Stimulated activated CD4-positive, alpha-beta T cell treated with anti-CD3 and anti-CD28 coated beads, TNF-alpha, amount 100 ng/mL, for 4 hours (primary cell): ENCODE measurements at places on chromosomes 6 and 20.

- no peak for DNase-seq
These were observed 93.4 kb upstream of the PTPRT start for GRCh38 chr20:43283126-43283525.

GRCh38 chr6:124470803-124471202, 491.4 kb upstream of the RNF217 start:
- no peak for DNase-seq

DNA sequence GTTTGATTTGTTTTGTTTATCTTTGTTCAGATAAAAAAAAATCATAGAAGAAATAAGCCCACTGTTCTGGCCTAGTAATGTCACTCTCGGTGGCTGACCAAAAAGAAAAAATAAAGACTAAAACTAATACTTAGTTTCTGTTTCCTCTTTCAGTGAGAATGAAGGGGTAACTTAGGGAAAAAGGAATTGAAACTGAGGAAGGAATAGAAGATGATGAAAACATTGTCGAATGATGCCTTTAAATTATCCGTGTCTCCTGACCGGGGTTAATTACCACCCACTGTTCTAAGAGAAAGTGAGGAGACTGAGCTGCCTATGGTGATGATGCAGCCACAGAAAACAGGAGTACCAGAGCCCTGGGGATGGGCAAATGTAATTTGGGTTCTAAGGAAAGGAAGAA, 73.1 kb downstream of the PTCHD4 start:
- no peak for DNase-seq

GRCh38 chr6:8506126-8506525, 70.8 kb upstream of the SLC35B3 start:
- DNase-seq = no peak

DNA sequence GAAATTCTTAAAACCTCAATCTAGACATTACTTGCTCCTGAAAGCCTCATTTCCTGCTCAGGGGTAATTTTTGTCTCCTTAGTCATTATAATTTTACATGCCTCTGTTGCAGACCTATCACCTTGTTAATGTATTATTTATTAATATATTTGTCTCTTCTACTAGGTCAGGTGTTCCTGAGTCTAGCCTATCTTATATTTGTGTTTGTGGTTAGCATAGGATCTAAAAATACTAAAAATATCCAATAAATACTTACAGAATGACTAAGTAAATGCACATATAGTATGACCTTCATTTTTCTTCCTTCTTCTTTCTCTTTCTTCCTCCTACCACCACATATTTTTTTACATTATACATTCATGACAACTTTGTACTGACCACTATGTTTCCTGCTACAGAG, 268.9 kb upstream of the HS3ST5 start:
- DNase-seq = no peak

DNA sequence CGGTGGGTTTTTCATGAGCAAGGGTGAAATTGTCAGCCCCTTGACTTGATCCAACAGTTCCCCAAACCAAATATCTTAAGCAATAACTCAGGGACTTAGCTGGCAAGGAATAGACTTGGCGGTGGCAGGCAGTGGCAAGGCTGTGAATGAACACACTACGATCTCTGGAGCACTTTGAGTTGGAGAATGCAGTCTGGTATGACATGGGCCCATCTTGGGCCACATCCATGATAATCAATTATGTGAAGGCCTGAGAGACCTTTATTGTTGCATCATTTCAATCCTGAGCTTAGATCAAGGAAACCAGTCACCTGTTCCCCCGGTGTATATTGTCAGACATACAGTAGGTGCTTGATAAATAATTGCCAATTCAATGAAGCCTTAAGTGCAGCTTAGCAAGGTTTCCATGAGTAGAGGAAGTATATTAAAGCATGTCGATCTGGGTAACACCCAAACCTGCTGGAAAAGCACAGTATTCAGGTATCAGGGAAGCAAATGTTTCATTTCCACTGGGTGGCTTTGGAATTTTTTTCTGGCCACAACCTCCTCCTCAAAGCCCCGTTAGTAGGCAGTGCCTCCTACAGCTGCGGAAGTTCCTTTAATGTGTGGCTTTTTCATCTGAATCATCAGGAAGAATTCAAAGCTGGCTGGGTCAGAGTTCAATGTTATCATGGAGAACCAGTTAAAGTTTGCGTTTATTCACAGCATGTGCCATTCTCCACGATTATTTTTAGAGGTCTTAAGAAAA, 10.2 kb downstream of the CASS4 start:
- no peak for DNase-seq

GRCh38 chr6:101544286-101544685, 150.8 kb downstream of the GRIK2 start:
- no peak for DNase-seq

DNA sequence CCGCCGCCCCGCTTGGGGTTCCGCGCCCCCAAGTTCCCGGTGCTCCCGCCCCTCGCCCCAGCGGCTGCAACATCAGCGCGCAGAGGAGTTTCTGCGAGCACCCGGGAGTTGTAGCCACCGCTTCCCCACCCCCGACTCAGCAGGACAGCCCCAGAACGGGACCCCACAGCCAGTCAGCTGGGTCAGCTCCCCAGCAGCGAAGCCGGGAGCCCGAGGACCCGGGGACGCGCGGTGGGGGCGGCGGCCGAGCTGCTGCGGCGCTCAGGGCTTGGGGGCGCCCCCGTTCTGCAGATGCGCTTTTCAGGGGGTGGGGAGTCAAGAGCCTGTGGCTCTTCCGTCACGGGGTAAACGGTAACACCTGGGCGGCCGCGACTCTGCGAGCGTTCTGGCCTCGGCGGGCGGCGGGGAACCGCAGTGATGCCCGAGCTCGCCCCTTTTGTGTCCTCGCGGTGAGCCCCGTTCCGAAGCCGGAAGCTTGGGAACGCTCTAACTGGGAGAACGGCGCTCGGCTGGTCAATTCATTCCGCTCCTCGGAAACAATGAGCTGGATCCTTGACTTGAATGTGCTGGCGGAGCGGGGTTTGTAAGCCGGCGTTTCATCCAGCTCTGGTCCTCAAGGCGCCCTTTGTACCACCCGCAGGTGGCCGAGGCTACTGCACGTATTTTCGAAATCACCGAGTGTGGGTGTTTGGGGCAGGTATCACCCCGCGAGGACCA, 774 bp downstream of the PLEKHG1 start:
- DNase-seq = peak; percentile 14

GRCh38 chr6:71043902-71044301, 87.0 kb upstream of the B3GAT2 start:
- DNase-seq = no peak

DNA sequence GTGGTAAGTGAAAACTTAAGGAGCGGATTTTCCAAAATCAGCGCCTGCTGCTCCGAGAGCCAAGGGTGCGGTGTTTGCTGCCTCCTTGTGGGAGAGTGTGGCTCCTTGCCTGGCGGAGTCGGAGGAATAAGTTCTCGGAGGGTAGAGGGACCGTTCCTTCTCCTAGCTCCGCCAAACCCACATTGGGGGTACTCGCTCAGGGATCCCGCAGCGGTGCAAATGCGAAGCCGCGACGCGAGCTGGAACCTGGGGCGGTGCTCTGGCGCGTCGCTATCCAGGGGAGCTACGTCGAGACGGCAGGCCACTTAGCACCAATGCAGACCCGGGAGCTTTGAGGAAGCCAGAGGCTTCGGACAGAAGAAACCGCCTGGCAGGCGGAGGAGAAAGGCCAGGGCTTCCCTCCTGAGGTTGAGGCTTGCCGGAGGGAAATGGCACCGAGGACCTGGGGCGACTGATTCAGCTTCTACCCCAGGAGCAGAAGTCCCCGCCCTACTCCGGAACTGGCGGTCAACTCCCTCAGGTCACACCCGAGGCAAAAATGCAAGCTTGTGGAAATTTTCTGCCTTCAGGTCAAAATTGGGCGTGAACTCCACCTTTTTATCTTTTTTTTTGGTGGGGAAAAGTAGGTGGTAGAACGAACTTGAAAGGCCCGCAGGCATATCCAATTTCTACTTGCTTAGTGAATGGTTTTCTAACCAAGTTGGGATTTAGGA, 5.7 kb upstream of the DDX43 start:
- peak; percentile 35 for DNase-seq

- no peak for DNase-seq
These were observed 292.8 kb downstream of the CDC5L start for GRCh38 chr6:44680202-44680720.

DNA sequence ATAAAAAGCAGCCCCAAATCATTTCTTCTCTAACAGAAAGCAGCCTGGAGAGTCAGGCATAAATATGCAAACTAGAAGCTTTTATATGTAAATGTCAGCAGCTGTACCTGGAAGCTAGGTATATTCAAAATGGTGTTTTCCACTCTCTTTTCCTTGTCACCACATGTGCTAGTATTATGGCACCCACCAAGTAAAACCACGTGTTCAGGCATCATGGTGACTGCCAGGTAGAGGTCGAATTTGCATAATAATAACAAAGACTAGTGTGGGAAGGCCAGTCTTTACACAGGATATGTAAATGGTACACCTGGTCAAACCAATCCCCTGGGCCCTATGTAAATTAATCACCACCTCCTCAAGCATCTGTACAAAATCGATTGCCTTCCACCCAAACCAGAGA, 124.0 kb downstream of the MMUT start:
- no peak for DNase-seq

DNA sequence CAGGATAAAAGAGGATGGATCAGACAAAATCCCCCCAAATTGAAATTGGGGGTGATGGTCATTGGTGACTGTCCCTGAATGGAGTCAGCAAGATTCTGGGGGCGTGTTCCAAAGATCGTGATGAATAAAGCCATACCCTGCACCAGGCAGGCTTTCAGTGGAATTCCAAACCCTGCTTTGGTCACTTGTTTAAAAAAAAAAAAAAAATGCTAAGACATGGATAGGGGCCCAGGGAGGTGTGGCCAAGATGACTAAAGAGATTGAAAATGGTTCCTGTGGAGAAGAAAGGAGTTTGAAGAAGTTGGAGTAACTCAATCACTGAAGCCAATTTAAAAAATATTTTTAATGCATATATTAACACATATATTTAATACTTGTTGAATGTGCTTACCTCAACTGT, 161.4 kb upstream of the KCNG1 start:
- DNase-seq = no peak

DNA sequence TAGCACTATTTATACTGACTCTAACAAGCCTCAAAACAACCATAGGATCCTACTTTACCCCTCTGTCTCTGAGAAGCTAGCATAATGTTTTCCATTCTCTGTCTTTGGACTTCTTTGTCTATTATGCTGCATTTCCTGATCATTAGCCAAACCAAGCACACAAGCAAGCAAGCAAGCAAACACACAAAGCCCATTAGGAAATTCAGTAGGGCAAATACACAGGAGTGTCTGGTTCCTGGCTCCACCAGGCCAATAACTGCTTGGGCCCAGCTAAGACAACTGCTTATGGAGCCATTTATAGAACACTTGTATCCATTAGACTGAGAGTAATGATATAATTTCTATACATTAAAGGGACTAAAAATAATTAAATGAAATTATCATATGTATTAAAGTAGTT, 952.9 kb upstream of the EPHA7 start:
- DNase-seq = no peak

DNA sequence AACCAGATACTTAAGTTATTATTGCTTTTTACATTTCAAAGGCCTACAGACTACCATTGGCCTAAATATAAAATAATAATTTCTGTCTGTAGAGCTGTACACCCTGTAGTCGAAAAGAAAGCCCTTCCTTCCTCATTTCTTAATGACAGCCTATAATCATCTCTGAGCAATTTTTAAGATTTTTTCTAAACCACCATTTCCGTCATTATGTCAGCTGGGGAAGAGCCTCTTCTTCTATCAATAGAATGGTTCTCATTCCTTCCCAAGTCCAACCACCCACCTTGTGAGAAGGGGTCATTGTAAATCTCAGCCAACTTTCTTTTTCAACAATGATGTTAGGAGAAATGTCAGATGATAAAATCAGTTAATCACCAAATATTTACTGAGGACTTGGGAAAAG, 91.8 kb downstream of the PLEKHG1 start:
- DNase-seq = no peak

DNA sequence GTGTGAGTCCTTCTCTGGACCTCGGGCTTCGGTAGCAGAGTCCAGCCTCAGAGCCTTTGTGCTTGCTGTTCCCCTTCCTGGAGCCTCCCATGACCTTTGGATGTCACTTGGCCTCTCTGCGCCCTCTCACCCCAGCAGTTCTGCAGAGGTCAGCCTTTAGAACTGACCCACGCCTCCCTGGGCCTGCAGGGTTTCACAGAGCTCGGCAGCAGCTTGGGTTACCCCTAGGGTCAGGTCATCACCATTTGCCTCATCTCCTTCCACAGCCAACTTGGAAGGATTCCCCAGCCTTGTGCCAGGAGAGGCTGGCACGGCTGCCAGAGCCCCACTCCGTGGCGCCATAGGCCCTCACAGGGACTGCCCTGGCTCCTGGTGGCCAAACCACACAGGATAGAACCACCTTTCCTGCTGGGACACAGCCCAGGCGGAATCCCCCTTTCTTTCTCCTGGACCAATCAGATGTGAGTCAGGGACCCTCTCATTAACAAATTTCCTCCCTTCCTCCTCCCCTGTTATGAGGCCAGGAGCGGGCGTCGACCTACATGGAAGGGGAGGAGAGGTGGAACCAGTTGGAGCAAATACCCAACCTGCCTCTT, 13.9 kb upstream of the SIRPA start:
- DNase-seq = no peak

- DNase-seq = no peak
These were observed 14.1 kb upstream of the EMILIN3 start for GRCh38 chr20:41380551-41381193.

DNA sequence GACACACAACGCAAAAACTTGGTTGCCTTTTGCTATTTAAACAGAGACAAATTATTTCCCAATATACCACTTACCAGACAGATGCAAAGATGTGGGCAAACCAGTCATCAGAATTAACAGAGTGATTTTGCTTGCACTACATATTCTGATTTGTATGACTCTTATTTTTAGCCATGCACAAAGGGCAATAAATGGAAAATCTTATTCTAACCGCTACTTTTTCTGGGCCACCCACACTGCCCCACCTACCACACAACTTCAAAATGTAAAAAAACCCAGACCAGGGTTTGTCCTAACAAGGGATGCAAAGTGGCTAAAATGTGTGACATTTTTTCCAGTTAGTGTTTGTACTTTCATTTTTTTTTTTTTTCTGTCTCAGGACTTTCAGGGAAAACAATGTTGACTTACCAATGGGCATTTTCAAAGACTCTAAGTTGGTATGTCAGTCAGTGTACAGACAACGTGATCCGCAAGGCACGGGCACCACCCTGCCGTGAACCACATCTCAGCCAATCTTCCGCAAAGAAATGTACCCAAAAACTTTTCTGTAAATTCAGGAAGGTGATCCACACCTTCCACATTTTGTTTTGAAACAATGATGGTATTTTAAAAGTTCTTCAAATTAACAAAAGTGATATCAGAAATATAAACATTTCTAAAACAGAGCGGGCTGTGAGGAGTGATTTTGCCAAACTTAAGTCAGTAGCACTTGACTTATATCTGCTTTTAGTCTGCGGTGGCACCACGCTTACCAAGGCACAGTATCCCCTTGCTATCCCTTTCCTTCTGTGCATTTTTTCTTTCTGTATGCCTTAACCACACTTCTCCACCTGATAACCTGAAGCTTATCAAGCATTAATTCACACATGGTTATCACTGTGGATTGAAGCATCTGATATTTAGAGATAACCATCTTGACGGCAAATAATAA, 185.6 kb downstream of the GJA10 start:
- no peak for DNase-seq
